CD4-positive, alpha-beta T cell (primary cell): ENCODE measurements at places on chromosomes 16 and 17.

DNA sequence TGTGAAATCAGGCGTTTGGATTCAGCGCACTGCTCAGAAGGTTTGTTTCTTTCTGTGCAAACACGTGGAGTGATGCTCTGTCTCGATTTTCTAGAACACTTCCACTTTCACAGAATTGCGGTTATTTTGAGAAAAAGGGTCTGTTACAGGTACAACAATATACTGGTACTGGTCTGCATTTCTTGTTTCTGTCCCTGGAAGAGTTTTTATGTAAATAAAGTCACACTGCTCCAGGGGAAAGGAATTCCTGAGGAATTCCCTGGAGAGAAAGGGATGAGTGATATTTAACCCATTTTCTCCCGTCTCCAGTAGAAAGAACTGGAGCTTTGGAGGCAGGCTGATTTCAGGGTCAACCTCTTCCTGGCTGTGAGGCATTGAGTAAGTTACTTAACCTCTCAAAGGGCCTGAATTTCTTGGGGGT is 16.2 kb upstream of the RMI2 start:
- no peak for DNase-seq

DNA sequence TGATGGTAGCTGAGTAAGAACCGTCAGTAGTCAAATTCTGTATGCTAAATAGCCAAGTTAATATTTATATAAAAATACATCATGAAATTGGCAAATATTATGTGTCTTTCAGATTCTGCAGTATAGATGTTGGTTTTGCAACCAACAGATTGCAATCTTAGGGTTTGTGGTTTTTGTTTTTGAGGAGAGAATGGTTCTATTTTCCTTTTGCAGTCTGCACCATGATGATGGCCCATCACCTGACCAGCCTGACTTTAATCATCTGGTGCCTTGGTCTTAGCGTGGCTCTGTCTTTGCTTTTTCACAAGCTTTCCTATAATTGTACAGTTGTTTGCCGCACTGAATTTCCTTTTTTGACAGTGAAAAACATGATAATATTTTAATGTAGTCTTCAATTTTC is 50.7 kb downstream of the NUP93 start:
- DNase-seq, result peak; percentile 26

DNA sequence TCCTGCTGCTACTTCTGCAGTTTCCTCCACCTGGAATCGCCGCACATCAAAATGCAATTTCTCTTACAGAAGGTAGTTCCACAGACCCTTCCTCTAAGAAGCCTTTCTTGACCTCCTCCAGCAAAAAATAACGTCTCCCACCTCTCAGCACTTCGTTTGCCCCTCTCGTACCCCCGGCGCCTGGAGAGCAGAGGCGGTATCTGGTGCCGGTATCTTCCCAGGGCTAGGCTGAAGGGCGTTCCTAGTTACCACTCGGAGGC is 482 bp downstream of the DCTPP1 start:
- no peak for DNase-seq

GRCh38 chr16:68070249-68070730 is 14.9 kb upstream of the NFATC3 start:
- DNase-seq, result no peak

GRCh38 chr17:40362696-40363110 is 1.8 kb downstream of the GJD3 start:
- DNase-seq, result peak; percentile 68

GRCh38 chr16:8320131-8320530 is 270.2 kb downstream of the TMEM114 start:
- DNase-seq, result no peak

DNA sequence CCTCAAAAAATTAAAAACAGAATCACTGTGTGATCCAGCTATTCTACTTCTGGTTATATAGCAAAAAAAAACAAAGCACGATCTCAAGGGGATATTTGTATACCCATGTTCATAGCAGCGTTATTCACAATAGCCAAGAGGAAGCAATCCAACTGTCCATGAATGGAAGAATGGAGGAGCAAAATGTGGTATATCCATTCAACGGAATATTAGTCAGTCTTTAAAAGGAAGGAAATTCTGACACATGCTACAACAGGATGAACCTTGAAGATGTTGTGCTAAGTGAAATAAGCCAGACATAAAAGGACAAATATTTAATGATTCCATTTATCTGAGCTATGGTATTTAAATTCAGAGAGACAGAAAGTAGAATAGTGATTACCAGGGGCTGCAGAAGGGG is 4.6 kb upstream of the NOL11 start:
- no peak for DNase-seq

GRCh38 chr16:23504453-23505179 is 5.7 kb downstream of the GGA2 start:
- DNase-seq, result peak; percentile 51

DNA sequence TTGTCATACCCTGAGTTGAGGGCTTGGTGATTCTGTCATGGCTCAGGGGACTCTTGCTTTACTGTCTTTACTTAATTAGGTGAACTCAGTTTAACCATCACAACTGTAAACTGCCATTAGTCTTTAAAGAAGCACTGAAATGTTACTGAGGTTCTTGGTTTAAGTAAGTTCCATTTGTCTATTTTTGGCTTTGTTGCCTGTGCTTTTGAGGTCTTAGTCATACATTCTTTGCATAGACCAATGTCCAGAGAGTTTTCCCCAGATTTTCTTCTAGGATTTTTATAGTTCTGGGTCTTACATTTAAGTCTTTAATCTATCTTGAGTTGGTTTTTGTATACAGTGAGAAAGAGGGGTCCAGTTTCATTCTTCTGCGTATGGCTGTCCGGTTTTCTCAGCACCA is 137.5 kb downstream of the SOCS1 start:
- DNase-seq, result no peak

DNA sequence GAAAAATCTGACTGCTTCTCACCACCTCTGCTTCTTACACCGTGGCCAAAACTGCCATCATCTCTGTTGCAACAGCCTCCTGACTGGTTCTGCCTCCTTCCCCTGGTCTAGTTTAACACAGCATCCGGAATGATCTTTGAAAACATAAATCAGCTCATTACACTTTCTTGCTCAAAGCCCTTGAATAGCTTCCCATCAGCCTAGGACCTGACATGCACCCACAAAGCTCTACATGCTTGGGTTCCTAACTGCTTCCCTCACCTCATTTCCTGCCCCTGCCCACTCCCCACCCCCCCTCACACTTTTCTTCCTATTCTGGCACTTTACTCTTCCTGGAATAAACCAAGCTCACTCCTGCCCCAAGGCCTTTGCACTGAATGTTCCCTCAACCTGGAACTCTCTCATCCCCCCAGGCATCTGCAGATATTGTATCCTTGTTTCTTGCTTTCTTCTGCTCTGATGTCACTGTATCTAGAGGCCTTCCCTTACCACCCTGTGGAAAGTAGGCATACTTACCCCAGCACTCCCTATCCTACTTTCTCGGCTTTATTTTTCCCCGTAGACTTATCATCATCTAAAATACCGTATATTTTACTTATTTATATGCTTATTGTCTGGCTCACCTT is 112.4 kb downstream of the FTO start:
- DNase-seq, result no peak

GRCh38 chr16:22633280-22633679 is 122.6 kb downstream of the NPIPB5 start:
- DNase-seq, result no peak

DNA sequence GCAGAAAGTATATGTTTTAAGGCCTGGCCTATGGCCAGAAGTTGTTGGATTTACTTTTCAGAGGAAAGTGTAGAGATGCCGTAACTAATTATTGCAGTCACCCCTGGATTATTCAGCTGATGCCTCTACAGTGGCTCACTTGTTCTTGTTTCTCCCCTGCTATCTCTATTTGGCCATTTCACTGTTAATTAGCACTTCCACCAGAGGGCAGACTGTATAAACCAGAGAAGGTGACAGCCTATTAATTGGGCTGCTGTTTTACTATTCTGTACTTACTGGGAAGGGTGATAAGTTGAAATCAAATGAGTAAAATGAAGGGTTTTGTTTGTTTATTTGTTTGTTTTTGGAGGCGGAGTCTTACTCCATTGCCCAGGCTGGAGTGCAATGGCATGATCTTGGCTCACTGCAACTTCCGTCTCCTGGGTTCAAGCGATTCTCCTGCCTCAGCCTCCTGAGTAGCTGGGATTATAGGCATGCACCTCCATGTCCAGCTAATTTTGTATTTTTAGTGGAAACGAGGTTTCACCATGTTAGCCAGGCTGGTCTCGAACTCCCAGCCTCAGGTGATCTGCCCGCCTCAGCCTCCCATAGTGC is 66.0 kb downstream of the CDK12 start:
- no peak for DNase-seq

GRCh38 chr17:49522357-49522890 is 27.3 kb downstream of the NGFR start:
- DNase-seq, result no peak

DNA sequence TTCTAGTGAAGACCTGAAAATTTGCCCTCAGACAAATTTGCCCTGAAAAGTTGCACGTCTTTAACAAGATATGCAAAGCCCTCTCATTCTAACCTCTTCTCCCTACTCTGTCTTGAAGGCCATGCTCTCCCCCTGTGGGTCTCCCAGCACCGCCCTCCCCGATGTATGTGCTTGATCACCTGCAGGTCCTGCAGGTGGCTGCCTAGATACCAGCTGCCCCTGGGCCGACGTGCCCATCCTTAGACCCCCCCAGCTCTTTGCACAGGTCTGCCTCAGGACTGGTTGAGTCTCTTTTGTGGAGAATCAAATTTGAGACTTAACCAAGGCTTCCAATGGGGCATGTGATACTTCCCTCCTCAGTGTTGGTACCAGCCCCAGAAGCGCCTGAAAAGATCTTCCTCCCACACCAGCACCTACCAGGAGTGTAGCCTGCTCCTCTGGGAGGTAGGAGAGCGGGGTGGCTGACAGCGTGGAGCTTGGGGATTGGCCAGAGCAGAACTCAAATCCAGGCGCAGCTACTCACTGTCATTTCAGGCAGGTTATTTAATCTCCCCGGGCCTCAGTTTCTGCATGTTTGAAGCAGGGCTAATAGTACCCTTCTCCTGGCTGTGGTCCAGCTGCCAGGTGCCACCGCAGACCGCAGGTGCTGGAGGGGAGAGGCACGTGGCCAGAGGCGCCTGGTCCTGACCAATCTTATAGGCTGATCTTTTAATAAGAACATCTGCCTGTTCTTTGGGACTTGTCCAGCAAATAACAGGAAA is 4.5 kb upstream of the MRPL38 start:
- no peak for DNase-seq

GRCh38 chr17:1116602-1117001 is 63.2 kb downstream of the ABR start:
- DNase-seq, result no peak

- no peak for DNase-seq
Measured at GRCh38 chr17:57902117-57902799, 52.4 kb upstream of the MRPS23 start.

DNA sequence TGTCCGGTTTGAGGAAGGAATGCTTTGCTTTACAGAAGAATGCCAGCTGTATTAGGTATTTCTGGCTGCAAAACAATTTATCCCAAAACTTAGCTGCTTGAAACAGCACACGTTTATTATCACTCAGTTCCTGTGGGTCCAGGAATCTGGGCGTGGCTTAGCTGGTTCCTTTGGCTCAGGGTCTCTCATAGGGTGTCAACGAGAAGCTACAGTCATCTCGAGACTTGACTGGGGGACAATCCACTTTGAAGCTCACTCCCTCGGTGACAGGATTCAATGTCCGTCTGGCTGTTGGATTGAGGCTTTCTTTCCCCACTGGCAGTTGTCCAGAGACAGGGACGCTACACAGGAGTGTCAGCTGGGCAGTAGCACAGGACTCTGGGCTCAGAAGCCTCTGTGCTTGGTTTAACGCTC is 9.6 kb upstream of the RHBDF2 start:
- no peak for DNase-seq

GRCh38 chr16:70695331-70696070 is 9.6 kb upstream of the MTSS2 start:
- no peak for DNase-seq

DNA sequence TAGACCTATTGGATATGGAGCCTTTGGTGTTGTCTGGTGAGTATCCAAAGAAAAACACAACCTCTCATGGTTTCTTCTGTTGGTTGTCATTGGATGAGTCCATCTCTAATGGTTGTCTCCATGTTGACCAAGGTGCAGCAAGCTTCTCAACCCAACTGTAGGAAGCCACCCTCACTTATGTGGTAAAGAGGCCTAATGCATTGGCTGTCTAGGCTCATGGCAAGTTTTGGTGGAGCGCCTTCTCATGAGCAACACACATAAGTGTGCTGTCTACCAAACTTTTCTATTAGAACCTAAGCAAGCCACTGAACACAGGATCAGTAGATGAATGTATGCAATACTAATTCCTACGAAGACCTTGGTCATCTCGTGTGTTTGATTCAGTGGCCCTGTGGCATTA is 819 bp downstream of the NLK start:
- DNase-seq, result no peak

DNA sequence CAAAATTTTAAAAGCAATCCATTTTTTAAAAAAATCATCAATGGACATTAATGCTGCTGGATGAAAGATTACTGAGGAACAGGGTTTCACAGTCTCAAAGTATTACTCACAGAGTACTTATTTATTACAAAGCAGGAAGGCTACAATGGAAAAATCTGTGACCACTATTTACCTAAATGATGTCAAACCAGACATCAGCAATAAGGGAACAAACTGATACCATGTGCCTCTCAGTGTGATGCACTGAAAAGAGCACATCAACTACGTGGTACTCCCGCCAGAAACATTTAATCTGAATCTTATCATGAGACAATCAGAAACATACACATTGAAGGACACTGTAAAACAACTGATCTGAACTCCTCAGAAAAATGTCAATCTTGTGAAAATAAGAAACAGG is 124.2 kb downstream of the PARN start:
- no peak for DNase-seq

- no peak for DNase-seq
Measured at GRCh38 chr17:9151091-9151490, 129.8 kb downstream of the NTN1 start.
